Breast epithelium (tissue), 4 donors: ENCODE measurements at places on chromosomes 5 and 9.

GRCh38 chr5:151015974-151016587, 4.3 kb upstream of the GPX3 start:
- no peak for DNase-seq

DNA sequence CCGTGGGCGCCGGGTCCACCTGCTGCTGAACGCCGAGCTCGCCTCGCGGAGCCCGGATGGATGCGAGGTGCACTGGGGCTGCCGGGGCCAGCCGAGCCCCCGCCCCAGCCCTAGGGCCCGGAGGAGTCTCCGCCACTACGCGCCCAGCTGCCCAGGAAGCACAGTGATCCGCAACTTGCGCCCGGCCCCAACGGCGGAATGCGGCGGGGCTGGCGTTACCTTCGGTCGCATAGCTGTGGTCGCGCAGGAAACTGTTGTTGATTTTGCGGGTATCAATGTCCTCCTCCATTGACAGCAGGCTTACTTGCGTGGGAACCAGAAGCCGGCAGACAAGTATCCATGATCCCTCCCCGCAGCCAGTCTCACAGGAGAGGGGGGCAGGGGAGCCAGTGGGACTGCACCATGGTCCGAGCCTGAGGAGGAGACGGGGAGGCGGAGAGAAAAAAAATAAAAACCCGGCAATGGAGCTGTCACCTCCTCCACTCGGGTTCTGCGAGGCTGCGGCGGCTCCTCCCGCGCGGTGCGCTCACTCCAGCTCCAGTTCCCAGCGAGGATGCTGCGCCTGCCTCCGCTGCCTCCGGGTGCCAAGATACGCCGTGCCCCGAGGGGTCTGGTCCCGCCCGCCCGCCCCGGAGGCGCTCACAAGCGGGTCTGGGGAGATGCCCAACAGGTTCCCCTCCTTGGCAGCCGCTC, 628 bp downstream of the PPP2R2B start:
- DNase-seq, result no peak

- DNase-seq, result no peak
Measured at GRCh38 chr5:73668486-73669111, 42.6 kb downstream of the ARHGEF28 start.

DNA sequence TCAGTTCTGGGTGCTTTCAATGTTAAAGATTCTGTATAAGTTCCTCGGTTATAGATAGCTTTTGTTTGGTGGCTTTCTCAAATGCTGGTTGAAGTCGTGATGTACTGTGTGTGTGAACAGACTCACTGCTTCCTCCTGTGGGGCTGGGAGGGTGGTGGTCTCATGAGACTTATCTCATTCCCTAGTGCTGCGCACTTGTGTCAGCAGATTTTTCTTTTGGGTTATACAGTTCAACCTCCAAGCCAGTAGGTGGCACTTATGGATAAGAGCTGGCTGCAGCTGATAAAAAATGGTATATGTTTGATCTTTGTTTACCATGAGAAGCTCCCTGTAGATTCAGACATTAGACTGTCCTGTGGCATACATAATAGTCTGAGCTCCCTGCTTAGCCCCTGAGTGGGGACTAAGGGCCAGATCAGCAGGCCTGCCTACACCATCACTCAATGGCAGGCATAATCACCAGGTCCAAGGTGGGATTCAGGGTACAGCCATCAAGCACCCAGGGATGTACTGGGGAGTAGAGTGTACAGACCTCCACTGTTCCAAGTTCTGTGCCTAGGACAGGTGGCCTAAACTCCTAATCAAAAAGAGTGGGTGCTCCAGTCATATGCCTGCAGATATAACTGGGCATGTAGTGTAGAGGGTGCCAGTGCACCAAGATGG, 174.2 kb downstream of the OXCT1 start:
- no peak for DNase-seq

GRCh38 chr9:136609160-136609475, 53.6 kb upstream of the EGFL7 start:
- DNase-seq, result no peak

DNA sequence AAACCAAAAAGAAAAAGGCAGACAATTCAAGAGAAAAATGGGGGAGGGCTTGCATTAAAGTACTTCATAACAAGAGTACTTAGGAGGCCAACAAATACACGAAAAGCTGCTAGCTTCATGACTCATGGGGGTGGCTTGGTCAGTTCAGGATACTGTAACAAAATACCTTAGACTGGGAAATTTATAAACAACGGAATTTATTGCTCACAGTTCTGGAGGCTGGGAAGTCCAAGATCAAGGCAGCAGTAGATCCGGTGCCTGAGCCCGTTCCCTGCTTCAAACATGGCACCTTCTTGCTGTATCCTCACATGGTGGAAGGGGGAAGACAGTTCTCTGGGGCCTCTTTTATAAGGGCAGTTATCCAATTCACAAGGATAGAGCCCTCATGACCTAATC, 111.4 kb downstream of the C9orf50 start:
- DNase-seq, result no peak

DNA sequence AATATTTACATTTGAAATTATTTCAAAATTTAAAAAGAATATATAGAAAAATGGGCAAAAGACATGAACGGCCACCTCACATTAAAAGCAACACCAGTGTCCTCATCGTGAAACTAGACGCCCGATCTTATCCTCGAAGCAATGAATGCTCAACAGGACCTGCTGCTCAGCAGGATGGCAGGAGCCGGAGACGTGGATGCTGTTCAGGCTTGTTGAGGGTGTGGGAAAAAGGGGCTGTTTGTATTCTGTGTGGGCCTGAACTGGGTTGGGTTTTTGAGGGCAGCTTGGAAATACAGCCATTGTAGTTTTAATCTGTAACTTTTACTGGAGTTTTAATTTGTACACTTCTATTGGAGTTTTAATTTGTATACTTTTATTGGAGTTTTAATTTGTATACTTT, 20.3 kb downstream of the EXOC3 start:
- no peak for DNase-seq

DNA sequence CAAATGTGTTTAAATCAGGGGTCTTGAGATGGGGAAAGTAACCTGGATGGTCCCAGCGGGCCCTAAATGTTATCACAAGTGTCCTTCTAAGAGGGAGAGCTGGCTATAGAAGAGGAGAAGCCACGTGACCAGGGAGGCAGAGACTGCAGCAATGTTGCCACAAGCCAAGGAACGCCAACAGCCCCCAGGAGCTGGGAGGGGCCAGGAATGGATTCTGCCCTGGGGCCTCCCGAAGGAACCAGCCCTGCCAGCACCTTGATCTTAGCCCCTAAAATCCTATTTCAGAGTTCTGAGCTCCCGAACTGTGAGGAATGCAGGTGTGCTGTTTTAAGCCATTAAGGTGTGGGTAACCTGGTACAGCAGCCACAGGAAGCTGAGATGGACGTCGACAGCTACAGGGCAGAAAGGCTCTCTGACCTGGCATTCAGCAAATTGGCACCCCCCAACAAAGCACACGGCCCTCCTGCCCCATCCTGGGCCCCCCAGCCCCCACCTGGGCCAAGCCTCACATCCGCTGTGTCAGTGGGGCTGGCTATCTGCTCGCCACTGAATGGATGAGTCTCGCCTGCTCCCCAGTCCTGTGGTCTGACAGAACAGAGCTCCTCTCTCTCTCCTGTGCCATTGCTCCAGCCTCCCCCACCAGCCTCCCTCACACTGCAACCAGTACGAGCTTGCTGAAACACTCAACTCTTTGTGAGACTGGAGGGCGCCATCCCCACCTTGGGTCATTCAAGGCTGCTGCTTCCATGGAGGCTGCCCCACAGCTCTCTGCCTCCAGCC, 78.8 kb downstream of the ADAMTS2 start:
- peak; percentile 18 for DNase-seq

GRCh38 chr9:91868732-91869391, 81.2 kb downstream of the ROR2 start:
- DNase-seq, result no peak

DNA sequence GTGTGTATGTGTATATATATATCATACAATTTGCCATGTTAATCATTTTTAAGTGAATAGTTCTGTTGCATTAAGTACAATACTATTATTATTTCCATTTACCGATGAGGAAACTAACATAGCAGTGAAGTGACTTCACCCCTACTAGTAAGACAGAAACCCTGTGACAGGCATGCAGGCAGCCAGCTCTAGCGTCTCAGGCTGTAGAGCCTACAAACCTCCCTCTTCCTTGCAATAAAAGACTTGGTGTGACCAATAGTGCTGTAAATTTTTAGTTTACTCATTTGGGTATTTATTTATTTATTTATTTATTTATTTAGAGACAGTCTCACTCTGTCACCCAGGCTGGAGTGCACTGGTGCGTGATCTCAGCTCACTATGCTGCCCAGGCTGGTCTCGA, 24.7 kb downstream of the FNBP1 start:
- no peak for DNase-seq

DNA sequence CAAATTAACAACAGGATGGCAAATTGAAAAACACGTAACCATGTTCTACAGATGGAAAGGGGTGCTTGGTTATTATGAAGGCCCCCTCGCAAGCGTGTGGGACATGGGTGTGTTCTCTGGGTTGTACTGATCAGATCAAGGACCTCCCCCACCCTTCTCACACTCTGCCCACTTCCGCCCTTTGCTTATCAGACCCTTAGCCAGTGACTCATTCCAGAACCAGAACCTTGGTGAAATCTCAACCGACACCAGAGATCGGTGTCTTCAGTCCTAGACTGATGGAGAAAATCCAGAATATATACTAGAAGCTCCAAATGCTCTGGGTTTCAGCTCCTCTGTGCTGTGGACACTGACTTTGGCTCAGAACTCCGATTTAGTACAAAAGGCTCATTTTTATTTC, 64.9 kb downstream of the PTTG1 start:
- no peak for DNase-seq

GRCh38 chr5:151357792-151358191, 10.4 kb upstream of the SLC36A2 start:
- DNase-seq, result no peak

DNA sequence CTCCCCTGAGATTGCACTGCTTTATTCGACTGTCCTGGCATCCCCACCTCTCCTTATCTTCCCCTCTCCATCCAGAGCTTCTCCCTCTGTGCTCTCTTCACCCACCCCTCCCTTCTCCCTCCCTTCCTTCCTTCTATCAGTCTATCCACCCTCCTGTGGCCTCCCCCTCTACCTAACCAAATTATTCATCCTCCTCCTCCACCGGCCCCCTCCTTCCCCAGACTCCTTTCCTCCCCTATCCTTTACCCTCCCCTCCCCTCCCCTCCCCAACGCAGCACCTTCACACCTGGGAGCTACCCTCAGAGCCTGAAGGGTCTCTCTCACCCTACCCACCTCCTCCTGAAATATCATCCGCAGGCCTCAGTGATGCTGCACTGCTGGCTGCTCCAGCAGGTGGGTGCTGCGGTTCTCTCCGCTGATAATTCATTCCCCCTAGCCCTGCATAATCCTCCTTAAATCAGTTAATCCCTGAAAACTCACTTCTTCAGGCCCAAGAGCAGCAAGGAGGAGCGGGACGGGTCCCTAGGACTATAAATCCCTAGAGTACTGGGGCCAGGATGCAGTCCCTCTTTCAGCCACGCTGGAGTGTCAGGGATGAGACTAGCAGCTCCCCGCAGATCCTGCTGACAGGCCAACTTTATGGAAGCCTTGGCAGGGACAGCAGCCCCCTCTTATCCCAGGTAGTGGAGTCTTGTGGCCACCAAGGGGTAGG, 97.8 kb downstream of the PCDH1 start:
- DNase-seq, result no peak

DNA sequence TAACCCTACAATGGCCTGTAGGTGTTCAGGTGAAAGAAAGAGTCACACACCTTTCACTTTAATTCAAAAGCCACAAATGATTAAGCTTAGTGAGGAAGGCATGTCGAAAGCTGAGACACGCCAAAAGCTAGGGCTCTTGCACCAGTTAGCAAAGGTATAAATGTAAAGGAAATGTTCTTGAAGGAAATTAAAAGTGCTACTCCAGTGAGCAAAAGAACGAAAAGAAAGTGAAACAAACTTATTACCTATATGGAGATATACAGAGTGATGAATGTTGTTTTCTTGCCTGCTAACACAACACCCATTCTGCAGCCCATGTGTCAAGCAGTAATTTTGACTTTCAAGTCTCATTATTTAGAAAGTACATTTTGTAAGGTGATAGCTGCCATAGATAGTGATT, 254.2 kb upstream of the SLC24A2 start:
- no peak for DNase-seq

DNA sequence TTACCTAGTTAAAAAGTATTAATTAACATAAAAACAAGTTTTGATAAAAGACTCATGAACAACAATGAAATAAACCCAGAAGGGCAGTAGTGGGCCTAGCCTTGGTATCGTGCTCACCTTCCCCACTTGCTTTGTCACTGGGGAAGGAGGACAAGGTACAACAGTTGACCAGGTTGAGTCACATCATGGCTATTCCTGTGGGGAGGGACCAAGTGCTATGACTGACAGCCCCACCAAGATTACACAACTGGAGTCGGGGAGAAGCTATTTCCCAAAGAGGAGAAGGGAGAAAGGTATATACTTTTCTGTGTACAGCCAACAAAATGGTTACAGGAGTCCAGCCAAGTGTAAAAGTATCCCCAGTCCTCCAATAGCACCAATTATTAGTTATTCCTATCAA, 251.3 kb upstream of the RFX3 start:
- no peak for DNase-seq

- DNase-seq, result no peak
Measured at GRCh38 chr5:127839496-127840197, 136.5 kb downstream of the CCDC192 start.

GRCh38 chr9:136512651-136513071, 29.8 kb upstream of the SEC16A start:
- DNase-seq, result no peak

DNA sequence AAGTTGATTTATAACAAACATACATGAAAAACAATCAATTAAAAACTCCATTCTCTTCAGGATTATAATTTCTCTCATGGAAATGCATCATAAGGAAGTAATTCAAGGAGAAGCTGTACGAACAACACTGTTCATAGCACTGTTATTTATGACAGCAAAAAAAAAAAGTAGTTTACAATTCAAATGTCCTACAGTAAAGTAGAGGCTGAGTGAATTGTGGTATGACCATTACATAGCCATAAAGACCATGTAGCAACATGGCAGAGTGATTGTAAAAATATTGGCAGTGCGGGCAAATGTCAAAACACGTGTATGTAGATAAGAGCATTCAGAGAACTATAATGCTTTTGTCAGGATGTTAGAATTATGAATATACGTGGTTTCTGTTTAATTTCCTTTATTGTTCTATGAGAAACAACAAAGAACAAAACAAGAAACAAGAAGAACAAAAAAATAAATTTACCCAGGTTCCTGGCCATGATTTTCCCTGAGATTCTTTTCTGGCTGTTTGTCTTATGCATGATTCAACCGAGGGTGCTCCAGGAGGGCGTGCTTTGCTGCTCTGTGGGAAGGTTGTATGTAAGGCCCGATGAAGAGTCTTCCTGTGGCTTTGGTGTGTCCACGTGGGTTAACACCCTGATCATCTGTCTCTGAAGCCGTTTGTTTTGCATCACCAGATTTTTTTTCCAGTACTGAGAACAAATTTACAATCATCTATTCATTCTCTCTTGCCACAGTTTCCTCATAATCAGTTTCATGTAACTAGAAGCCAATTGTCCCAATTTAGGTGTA, 28.8 kb downstream of the GCNT4 start:
- no peak for DNase-seq

DNA sequence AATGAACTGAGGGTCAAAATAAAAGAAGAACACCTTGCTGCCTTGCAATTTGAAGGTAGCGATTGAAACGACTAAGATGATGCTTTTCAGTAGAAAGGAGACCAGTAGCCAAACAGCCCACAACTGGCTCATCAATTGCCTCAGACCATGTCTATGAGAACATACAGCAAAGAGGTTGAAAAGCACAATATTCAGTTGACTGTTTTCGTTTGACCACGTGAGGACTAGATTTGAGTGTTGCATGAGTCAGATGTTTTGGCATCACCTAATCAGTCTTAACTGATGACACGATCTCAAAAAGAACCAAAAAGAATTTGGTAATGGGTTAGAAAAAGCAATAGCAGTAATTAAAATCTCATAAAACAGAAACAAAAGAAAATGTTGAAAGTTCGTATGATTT, 82.7 kb upstream of the IL7R start:
- no peak for DNase-seq
